ENCODE measurements at places on chromosomes 5 and 9. TPM values are rescaled to one million over a fixed set of nuclear protein-coding genes. Genes with fewer than 3 reads are reported as not detected.

The PFN3 gene
- not detected for total RNA-seq

The PCDHB3 gene
- 1.1 TPM for total RNA-seq

The KCNN2 gene
- total RNA-seq = 3.4 TPM

The ADGRD2 gene
- total RNA-seq = not detected

The CDH6 gene
- not detected for total RNA-seq

Measured in dermis microvascular lymphatic vessel endothelial cell (primary cell).